ENCODE measurements at places on chromosomes 3 and 15. TPM values are rescaled to one million over a fixed set of nuclear protein-coding genes. Genes with fewer than 3 reads are reported as not detected.
A peak's percentile ranks its signal among the peaks of the same experiment; 100 is the strongest.

DNA sequence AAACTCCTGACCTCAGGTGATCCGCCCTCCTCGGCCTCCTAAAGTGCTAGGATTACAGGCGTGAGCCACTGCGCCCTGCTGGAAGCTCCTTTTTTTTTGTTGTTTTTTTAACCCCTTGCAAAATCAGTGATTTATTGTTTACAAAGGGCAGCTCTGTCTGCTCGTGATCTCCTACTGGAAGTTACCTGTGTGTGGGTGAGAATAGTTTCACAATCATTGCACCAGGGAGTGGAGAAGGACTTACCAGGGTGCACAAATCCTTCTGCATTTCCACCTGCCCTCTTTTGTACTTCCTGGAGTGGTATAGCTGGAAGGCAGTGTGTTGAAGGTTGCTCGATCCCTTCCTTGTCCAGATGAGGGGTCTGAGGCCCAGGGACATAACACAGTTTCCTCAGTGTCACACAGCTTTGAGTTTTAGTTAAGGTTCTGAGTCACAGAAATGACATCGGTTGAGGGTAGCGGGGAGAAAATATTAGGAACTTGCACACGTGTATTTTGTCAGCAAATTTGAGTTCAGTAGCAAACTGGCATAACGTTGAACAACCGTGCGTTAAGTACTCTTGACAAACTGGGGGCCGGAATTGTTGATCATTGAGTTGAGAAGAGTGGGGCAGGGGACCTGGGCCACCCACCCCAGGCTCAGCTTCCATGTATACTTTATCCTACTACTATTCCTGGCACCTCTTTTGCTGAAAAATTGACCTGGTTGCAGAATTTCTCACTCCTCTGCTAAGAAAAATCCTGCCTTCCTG, 11.3 kb upstream of the TRAK1 start:
- no peak for DNase-seq

GRCh38 chr15:48017747-48018146, 103.0 kb upstream of the SLC24A5 start:
- DNase-seq, result no peak

DNA sequence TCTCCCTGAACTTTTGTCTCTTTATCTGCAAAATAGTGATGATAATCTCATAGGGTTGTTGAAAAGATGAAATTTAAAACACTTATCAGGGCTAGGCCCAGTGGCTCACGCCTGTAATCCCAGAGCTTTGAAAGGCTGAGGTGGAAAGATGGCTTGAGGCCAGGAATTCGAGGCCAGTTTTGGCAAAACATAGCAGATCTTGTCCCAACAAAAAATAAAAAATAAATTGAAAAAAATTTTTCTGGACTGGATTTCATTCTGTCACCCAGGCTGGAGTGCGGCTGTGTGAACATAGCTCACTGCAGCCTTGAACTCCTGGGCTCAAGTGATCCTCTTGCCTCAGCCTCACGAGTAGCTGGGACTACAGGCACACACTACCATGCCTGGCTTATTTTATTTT, 29.6 kb downstream of the LMLN start:
- DNase-seq, result no peak

- DNase-seq, result peak; percentile 12
These were observed 18.9 kb downstream of the CDCP1 start for GRCh38 chr3:45127130-45127822.

DNA sequence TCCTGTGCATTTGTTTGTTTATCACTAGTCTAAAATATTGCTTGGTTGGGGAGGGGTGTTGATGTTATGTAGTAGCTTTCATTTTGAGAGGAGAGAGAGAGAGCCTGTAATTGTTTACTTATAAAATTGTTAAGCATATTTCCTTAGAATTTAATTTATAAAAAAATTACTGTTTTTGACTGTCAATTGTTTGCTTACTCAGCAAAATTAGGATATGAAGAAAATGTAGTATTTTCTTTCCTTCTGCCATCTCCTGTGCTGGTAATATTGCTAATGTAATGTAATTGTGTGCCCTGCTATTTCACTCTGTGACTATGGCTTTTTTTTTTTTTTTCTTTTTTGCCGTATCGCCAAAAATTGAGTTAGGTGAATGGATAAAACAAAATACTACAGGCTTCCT, 3.5 kb downstream of the U2SURP start:
- DNase-seq, result no peak

DNA sequence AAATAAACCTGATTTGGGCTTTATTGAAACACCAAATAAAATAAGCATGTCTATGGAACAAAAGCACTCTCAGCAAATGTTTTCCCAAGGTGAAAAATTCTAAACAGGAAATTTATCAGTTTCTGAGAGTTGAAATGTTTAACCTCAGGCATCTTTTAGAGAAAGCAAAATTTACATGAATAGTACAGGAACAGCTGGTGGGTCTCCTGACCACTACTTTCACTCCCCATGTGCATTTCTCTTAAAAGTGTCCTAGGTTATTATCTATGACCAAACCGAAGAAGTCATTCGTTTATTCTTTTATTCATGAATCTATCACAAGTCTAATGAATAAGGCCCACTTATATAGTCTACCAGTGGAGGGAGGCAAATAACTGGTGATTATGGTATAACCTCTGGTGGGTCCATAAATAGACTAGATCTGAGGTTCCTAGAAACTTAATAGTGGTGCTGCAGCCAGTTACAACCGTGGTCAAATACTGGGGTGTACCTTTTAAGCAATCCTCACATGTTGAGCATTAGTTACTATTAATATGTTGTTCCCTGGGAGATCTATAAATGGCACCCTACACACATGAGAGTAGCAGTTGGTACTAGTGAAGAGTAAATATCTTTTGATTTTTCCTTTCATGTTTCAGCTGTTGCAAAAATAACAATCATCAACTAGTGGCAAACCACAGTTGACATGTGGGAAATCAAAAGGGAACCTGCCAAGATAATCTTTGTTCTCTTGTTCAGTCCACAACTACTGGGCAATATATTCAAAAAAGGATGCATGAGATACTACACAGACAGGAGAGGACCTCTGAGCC, 169.3 kb upstream of the STAC start:
- no peak for DNase-seq

DNA sequence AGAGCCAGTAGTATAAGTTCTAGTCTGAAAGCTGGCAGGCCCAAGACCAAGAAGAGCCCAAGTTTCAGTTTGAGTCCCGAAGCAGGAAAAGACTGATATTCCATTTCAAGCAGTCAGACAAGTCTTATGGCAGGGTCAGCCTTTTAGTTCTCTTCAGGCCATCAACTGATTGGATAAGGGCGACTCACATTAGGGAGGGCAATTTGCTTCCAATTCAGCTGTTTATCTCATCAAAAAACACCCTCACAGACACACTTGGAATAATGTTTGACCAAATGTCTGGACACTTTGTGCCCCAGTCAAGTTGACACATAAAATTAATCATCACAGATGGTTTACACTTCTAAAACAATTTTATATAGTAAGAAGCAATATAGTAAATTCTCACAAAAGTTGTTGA, 69.7 kb downstream of the UBE2E2 start:
- DNase-seq, result no peak

GRCh38 chr3:130404401-130404800, 58.9 kb downstream of the COL6A5 start:
- no peak for DNase-seq

DNA sequence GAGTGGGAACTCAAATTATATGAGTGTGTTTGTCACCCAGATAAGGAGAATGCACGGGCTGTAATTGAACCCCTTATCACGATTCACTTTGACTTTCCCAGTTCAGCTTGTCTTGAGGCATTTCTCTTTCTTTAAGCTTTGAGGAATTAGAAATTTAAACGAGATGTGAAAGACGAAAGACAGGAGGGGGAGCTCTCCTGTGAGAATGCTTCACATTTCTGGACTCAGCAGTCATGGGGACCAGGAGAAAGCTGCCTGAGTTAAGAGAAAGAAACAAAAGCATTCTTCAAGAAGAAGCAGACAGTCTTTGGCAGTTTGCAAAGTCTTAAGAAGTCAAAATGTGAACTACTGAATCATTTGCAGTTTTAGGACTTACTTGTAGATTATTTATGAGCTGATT, 205.6 kb downstream of the NECTIN3 start:
- DNase-seq, result peak; percentile 6

- DNase-seq, result no peak
These were observed 142.0 kb upstream of the TOPAZ1 start for GRCh38 chr3:44099566-44100297.

GRCh38 chr3:44226573-44226972, 15.1 kb upstream of the TOPAZ1 start:
- DNase-seq, result no peak

- DNase-seq, result no peak
These were observed 34.9 kb downstream of the MAGEF1 start for GRCh38 chr3:184676927-184677326.

- DNase-seq, result no peak
These were observed 3.7 kb downstream of the MELTF start for GRCh38 chr3:197025736-197026480.

GRCh38 chr3:64928683-64929082, 240.9 kb upstream of the ADAMTS9 start:
- no peak for DNase-seq

GRCh38 chr3:41503998-41504623, 304.8 kb downstream of the CTNNB1 start:
- no peak for DNase-seq

EPHB3 gene
- total RNA-seq, result 0.46 TPM

XCR1 gene
- total RNA-seq, result not detected

Data from thyroid gland (tissue), 4 donors.